Stimulated activated CD4-positive, alpha-beta T cell treated with anti-CD3 and anti-CD28 coated beads, Interleukin-15, amount 100 ng/mL, for 1 hour (primary cell): ENCODE measurements at places on chromosomes 2 and 18.

GRCh38 chr2:101038455-101039255 lies 36.6 kb downstream of the RPL31 start:
- DNase-seq: no peak

GRCh38 chr2:219643788-219644398 lies 16.5 kb downstream of the SLC4A3 start:
- no peak for DNase-seq

DNA sequence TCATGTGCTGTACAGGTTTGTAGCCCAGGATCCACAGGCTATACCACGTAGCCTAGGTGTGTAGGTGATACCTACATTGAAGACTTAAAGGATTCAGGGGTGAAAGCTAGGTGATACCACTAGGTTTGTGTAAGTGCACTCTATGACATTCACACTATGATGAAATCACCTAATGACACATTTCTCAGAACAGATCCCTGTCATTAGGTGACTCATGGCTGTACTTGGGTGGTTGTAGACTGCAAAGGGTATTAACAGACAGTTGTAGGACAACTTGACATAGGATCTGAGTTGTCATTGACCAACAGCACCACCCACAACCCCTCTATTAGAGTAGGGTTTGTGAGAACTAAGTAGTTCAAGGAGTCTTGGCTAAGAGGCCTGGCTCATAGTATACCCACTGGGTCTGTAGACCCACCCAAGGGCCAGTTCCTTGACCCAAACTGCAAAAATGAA lies 27.7 kb upstream of the SMCHD1 start:
- DNase-seq: no peak

DNA sequence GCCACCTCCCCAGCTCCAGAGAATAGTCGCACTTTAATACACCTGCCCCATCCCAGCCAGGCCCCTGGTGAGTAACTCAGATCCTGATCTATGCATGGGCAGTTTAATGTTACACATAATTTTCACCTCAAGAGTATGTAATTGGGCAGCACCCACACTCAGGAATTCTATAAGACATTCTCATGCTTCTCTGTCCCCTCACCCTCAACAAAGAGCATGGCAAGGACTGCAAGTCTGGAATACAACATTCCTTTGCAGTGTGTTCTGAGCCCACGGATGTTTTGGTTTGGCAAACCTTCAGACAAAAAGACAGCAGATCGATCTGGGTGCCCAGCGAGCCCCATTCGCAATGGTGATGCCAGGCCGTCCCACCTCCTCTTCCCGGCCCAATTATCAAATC lies 4.9 kb upstream of the SLC14A1 start:
- DNase-seq: no peak
